Fibroblast of skin of abdomen (primary cell): ENCODE measurements at places on chromosomes 4 and X.

DNA sequence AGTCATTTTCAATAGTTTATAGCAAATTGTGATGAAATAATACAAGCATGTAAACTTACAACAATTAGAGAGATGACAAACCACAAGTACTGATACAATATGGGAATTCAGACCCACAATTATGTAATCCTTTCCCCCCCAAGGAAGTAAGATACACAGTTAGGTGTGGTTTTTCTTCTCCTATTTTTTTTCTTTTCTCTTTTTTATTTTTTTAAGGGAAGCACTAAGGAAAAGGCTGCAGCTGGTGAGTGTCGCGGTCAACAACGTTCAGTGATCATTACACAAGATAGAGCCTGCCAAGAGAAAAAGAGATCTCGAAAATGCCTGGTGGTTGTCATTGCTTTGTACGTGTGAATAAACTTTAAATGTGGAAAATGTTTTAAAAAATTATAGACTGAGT lies 9.8 kb downstream of the NDNF start:
- peak; percentile 26 for DNase-seq

DNA sequence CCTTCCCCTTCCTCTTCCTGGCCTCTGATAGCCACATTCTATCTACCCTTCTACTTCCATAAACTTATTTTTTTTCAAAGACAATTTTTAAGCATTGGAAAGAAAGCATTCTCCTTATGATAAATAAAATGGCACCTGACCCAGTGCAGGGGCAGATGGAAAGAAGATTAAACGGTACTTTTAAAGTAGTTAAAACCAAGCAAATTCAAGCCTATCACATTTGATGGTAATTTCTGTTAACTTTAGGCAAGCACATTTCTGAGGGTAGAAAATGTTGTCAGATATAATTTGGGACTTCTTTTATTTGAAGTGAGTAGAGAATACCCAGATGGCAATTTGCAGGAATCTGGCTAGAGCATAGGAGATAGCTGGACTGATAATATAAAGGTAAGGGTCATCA lies 332.9 kb downstream of the EPHA5 start:
- no peak for DNase-seq

- DNase-seq, result peak; percentile 83
Observed at GRCh38 chr4:40992472-40993295, 221.7 kb downstream of the APBB2 start.

GRCh38 chr4:1932736-1933135 lies 61.5 kb downstream of the NSD2 start:
- DNase-seq, result no peak

DNA sequence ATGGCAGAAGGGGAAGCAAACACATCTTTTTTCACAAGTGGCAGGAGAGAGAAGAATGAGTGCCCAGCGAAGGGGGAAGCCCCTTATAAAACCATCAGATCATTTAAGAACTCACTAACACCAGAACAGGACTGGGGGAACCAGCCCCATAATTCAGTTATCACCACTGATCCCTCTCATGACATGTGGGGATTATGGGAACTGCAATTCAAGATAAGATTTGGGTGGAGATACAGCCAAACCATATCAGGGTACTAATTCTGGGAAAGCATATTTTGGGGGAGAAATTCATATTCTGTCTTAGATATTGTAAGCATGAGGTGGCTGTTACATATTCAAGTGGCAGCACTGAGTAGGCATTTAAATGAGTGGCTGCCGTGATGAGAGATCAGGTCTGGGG lies 87.8 kb downstream of the RAPGEF2 start:
- DNase-seq, result no peak

GRCh38 chr4:78722878-78723277 lies 53.3 kb upstream of the BMP2K start:
- DNase-seq, result no peak

DNA sequence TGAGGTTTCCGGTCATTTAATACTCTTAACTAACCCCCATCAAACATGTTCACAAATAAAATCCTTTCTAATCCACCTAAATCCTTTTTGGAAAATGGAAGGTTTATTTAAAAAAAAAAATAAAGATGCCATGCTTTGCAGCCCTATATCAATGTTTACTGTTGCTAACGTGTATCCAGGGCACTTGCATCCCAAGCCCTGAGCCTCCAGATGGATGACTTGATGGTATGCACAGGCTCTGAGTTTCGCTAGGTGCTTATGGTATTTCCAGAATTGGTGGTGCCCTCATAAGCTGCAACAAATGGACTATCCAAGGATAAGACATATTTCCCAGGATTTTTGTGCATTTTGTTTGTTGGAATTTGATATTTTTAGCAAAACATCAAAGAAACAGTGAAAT lies 257.7 kb downstream of the PRDM5 start:
- no peak for DNase-seq

DNA sequence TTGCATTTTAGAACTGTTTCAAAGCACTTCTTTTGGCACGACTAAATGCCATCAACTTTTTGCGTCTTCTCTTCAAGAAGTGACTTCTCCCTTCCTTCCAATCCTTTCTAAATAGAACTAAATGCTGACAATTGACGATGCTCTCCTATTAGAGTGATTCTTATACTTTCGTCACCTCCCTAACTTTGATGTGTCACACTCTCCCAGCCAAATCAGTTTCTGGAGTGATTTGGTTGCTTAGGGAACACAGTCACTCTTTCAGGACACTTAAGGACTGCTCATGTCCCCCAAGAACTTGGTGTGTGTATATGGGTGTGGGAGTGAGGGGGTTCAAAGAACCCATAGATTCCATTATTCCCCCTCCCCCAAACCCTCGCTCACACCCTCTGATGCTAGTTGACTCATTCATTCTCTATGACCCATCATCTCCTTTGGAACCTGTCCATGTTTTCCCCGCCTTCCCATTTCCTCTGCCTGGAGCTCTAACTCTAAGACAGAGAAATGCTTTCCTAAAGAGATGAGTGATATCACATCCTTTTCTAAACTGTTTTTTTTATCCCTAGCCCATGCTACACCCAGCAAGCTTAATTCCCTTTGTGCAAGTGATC lies 26.8 kb upstream of the AREG start:
- peak; percentile 83 for DNase-seq

DNA sequence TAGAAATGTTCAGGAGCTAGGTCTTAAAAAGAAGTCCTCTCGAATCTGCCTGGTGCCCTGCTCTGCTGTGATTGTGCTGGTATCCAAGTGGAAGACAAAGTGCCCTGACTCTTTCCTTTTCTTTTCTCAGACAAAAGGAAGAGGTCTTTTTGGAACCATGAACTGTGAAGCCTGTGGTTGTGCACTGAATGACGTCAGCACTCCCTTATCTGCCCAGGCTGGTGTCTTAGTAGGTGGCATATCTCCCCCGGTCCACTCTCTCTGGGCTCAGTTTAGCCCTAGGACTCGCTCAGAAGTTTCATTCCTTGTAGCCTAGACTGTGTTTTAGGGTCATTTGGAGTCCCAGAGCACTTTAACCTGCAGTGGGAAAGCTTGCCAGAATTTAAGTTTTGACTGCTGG lies 400.3 kb upstream of the CT83 start:
- DNase-seq, result no peak

DNA sequence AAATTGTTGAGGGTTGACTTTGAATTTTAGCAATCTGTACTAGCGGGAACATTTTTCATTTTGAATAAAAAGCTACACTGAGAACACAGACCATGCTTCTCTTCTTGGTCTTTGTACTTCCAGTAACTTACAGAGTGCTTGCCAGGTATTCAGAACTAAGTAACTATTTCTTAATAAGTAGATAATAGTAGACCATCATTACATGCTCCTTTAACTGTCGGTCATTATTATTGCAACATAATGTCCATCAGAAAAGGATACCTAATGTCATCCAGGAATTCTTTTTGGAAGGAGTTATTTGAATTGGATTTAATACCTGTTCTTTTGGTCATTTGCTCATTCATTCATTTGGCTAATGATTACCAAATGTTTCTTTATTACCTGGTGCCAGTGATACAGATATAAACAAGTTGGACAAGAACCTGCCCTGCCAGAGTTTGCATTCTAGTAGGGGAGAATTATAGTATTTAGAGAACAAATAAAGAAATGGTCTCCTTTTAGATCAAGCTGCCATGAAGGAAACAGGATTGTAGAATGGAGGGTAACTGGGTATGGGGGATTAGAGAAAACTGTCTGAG lies 32.7 kb downstream of the CWH43 start:
- DNase-seq, result no peak

- DNase-seq, result peak; percentile 0
Observed at GRCh38 chrX:116204932-116205331, 34.4 kb downstream of the AGTR2 start.

DNA sequence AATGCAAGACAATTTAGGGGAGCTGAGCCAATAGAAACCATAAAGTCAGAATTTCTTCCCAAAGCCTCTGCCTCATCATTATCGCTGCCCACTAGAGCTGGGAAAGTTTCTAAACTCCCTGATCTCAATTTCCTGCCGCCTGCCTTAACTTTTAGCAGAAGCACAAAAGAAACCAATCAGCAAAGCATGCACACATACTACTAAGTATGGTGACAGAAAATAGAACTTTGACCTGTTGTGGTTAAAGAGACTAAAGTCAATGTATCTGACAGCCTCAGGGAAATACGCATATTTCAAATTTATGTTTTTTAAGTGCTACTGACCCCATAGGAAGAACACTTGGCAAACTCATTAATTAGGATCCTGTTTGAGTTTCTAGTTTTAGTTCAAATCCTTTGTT lies 10.1 kb downstream of the STK26 start:
- DNase-seq, result no peak

- DNase-seq, result no peak
Observed at GRCh38 chr4:37561803-37562207, 124.4 kb downstream of the RELL1 start.

- DNase-seq, result no peak
Observed at GRCh38 chr4:155684892-155685541, 18.4 kb downstream of the GUCY1A1 start.

- DNase-seq, result no peak
Observed at GRCh38 chrX:138519296-138519695, 192.2 kb downstream of the FGF13 start.

DNA sequence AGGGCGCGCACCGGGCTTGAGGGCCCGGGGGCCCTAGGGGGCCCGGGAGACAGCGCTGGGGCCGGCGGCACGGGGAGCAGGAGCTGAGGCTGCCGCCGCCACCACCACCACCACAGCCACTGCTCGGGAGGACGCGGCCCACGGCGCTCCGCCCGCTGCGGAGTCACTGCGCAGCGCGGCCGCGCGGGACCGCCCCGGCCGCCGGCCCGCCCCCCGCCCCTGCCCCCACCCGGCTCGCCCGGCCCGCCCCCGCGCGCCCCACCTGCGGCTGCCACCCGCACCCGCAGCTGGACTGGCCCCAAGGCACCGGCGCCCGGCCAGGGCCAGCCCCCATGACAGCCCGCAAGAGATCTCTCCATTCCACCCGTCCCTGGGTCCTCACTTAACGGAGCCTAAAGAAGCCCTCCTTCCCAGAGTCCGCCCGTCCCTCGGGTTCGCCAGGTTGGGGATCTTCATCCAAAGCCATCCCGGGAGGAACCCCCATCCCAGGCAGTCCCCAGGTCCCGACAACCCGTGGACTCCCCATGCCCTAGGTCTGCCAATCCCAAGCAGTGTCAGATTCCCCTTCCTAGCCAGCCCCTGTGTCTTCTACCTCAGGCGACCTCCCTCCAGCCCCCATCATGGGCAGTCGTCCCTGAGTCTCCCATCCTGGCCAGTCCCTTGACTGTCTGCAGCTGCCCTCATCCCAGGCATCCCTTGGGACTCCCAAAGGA lies 40.0 kb upstream of the IQSEC2 start:
- no peak for DNase-seq

DNA sequence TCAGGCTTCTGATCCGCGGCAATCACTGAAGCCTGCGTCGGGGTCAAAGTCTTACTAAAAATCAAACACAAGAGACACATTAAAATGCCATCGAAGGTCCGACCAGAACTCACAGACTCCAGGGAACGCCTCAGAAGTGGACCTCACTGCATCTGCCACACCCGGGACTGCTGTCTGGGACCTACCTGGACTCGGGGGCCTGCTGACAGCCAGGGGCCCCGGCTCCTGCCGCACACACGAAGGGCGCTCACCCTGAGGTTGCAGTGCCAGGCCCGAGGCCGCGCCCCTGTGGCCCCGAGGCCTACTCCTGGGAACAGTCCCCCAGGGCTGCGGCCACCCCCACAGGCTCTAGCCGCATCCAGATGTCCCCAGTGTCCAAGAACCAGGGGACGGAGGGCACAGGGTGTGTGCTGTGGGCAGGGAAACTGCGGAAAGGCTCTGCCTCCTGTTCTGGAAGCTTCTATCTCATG lies 7.4 kb downstream of the CTBP1 start:
- DNase-seq, result no peak

- DNase-seq, result no peak
Observed at GRCh38 chr4:137471895-137472294, 60.4 kb downstream of the PCDH18 start.

DNA sequence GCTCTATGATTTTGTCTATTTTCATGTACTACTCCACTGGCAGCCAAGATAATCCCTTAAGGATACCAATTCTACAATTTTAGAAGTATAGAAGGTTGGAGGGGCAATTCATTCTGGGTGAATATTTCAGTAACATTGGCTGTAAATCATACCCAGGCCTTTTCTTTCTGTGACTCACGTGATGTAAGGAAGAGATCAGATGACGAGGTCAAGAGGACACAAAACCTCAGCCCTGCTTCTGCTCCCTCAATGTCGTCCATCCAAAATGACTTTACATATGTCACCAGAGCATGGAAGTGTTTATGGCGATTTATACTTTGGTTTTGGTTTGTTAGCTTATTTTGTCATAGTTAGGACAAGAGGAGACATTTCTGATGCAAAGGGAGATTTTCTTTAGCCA lies 70.7 kb upstream of the SLC4A4 start:
- DNase-seq, result peak; percentile 54

DNA sequence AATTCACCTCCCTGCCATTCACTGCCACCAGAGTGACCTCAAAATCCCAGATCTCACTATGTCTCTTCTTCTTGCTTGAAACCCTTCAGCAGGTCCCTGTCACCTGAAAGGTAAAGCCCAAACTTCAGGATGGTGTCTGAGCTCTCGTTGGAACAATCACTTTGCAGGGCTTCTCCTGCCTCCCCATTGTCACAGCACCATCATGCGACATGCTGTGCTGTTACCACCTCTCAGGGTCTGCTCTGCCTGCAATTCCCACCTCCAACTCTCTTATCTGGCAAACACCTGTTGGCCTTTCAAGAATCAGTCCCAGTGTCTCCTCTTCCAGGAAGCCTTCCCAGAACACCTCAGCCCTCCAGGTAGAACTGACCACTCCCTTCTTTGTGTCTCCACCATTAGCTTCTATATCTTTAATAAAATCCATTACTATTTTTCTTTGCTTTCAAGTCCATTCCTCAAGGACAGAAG lies 46.2 kb downstream of the SEL1L3 start:
- DNase-seq, result no peak

DNA sequence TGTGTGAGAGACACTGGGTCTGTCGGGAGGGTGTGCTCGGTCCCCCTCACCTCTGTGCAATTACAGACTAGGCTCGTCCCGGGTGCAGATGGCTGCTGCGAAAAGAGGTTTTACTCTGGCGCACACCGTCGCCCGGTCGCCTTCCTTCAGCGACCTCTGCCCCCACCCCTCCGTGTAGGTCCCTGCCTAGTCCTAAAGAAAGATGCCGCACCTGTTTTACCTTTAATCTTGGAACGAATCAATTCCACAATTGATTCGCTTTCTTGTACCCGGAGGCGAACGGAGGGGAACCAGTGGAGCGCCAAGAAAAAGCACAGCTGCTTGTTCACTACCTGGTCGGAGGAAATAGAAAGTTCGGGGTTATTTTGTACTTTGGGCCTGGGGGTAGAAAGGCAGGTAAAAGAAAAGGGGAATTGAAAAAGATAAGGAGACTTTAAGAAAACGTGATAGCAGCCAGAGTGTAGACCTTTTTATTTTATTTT lies 1.2 kb downstream of the NPNT start:
- DNase-seq, result no peak
